Activated CD4-positive, alpha-beta T cell treated with anti-CD3 and anti-CD28 coated beads, Interleukin-2, Interleukin-6, amounts not matched to agents 100 ng/mL and 50 ng/mL, durations not matched to agents 16 hours and 8 hours (primary cell): ENCODE measurements at places on chromosomes 3 and 15.

DNA sequence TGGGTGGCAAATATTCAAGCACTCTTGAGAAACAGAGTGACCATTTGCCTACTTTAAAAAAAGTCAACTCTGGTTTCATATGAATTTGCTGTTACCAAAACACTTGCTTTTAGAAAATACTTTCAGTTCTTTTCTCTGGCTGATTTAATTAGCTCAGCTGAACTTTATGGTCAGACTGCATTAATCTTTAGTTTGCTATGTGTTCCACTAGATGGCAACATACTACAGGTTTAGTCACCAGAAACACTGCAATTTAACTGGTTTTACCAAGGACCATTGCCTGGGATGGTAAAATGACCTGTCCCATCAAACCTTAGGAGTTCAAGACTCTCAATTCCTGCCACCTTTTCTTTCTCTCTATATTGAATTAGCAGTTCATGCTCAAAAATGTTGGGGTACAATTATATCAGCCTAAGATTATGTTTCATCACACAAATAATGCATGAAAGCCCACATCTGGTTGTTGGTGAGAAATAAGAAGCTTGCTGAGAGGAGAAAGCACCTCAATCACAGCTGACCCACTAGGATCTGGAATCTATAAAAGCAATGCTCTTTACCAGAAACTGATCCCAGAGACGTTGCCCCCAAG is 14.2 kb downstream of the EIF4E3 start:
- peak; percentile 57 for DNase-seq

DNA sequence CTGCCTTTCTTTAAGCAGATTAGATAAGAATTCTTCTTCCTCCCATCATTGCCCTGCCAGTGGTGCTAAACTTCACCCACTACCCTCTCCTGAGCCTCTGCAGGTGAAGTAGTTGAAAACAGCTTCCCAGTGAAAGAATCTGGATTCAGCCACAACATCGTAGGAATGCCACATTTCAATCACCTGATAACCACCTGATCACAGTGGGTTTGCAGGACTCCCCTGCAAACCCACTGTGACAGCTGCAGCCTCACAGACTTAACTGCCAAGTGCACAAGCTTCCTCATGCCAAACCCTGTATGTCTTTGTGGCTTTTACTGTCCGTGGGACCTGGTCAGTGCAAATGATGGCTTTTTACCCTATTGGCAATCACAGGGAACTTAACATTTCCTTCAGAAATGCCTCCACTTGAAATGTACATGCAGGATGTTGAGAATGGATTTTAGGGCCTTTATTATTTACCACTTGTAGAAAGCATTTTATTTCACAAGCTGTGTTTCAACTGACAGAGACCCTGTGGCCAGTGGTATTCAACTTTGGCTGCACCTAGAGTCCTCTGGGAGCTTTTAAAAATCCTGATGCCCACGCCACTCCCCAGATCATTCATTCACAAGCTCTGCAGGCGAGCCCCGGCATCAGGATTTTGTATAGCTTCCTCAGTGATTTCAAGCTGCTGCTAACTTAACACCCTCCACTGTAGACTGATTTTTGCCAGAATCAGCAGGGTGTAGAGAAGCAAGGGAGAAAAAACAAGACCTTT is 49.1 kb downstream of the OXNAD1 start:
- no peak for DNase-seq

- no peak for DNase-seq
These were observed 141.0 kb downstream of the WDR72 start for GRCh38 chr15:53618461-53618860.

GRCh38 chr3:127008236-127008635 is 25.3 kb downstream of the PLXNA1 start:
- DNase-seq = no peak

GRCh38 chr3:140078343-140078742 is 143.4 kb downstream of the CLSTN2 start:
- DNase-seq = no peak

GRCh38 chr15:79644091-79644490 is 212.0 kb downstream of the MINAR1 start:
- DNase-seq = peak; percentile 50

DNA sequence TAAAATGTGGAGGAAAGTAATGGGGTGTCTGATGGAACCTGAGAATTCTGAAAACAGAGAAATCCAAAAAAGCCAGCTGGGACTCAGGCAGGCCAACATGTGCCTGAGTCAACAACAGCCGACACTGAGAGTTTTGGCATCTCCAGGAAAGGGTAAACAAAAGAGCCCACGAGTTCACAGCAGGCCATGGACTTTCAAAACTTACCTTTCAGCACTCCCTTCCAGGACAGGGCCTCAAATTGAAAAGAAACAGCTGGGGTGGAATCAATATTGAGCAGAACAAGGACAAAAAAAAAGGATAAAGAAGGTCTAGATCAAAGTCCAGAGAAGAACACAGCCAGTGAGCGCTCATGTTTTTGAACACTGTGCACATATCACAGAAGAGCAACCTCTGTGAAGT is 735.4 kb upstream of the GRM7 start:
- DNase-seq = no peak

GRCh38 chr15:62153228-62153627 is 11.9 kb downstream of the C2CD4B start:
- DNase-seq = peak; percentile 79

- no peak for DNase-seq
These were observed 18.3 kb downstream of the PODXL2 start for GRCh38 chr3:127647166-127647844.

GRCh38 chr15:60004846-60005351 is 788 bp downstream of the FOXB1 start:
- DNase-seq = no peak

GRCh38 chr3:123951522-123952447 is 9.2 kb downstream of the CCDC14 start:
- DNase-seq = no peak

DNA sequence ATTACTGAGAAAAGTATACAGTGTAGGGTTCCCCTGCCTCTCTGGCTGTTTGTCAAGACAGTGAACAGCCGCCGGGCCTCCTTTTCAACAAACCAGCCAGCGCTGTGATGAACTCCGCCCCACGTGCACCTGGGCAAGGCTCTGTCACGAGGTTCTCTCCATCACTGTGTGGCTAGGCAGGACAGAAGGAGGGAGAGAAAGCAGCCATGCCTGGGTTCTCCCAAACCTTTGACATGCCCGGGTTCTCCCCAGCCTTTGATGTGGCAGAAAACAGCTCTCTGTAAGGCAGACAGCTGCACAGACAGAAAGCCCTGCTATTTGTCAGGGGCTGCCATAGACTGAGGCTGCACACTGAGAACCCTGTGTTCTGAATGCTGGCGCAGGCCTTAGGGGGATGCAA is 101.4 kb upstream of the TRPM1 start:
- DNase-seq = no peak
